ENCODE measurements at places on chromosomes 12 and 14. TPM values are rescaled to one million over a fixed set of nuclear protein-coding genes. Genes with fewer than 3 reads are reported as not detected.

SMIM10L1 gene
- total RNA-seq = 15.9 TPM

- DNase-seq = no peak
Measured at GRCh38 chr12:100422646-100423045, 51.0 kb upstream of the NR1H4 start.

SALL2 gene
- 38.4 TPM for total RNA-seq

RND1 gene
- total RNA-seq = 1.0 TPM

DNA sequence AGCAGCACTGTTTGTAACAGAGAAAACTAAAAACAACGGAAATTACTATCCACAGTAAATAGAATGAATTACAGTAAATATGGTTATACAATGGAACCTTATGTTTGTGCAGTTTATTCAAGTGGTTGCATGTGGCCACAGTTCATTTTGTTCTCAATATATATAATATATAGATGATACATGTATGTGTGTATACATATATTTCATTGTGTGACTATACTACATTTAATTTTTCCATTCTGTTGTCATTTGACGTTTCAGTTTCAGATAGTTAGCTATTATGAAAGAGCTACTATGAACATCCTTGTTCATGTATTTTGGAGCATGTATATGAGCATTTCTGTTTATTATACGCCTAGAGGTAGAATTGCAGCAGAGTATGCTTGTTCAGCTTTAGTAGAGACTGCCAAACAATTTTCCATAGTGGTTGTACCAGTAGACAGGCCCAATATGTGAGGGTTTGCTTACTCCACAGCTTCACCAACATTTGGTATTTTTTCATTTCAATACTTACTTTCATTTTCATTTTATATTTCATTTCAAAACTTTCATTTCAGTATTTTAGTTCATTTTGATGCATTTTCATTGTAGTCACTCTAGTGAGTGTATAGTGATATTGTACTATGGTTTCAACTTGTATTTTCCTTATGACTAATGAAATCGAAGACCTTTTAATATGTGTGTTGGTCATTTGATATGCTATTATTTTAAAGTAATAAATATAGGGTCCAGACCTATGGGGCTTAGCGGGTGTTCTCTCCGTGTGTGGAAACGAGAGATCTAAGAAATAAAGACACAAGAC lies 141.5 kb upstream of the FGD4 start:
- DNase-seq = no peak

DNA sequence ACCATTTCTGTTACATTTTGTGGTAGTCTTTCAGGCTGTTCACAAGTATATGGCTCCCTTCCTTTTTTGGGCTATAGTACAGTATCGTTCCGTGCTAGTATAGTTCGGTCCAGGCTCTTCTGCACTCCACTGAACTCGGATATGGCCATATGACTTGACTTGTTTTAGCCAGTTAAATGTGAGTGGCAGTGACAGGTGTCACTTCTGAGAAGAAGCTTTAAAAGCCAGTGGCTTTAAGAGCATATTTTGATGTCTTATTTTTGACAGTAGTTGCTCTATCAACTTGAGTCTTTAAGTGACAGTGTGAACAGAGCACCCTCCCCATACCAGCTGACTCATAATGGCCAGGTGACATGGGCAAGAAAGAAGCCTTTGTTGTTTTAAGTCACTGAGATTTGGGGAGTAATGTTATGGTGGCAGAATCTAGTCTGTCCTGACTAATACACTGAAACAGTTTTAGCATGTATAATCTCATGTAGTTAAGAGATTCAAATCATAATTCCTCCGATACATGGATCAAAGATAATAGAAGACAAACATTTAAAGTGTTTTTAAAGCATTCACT lies 64.6 kb downstream of the ANO4 start:
- DNase-seq = no peak

PRICKLE1 gene
- total RNA-seq = 15.6 TPM

DNA sequence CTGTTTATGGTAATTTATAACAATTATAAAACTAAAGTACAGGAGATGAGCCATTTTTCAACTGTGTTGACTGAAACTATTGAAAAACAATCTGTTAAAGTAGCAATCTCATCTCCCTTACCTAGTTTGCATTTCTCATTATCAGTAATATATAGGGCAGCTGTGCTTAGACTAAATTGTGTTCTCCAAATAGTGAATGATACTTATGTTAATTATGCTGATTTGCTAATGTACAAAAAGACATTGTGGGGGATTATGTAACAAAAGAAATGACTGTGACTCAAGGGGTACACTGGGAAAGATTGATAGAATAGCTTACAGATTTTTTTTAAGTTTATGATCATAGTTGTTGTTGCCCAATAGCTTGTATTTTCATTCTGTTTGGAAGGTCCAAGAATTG lies 207.7 kb downstream of the FUT8 start:
- no peak for DNase-seq

- no peak for DNase-seq
Measured at GRCh38 chr12:55970775-55971174, 3.1 kb upstream of the RAB5B start.

GRCh38 chr12:25364529-25365339 lies 114.0 kb upstream of the KRAS start:
- no peak for DNase-seq

GRCh38 chr14:75214558-75214957 lies 38.1 kb upstream of the TMED10 start:
- DNase-seq = no peak

DNA sequence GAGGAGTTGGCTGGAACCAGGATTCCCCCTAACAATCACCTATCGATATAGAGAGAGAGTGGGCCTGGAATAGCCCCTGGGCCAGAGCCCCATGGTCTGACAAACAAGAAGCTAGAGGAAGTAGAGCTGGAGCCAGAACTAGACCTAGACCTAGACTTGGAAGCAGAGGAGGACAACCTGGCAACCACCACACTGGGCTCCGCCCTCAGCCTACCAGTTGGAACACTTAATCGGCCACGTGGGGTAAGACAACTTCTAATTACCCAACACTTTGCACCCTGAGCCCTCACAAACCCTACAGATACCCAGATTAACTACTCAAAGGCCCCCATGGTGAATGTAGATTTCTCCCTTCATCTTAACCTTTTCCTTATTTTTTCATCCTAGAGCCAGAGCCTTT lies 4.6 kb upstream of the PA2G4 start:
- DNase-seq = no peak

- no peak for DNase-seq
Measured at GRCh38 chr12:48280572-48280971, 70.1 kb downstream of the ZNF641 start.

BBS10 gene
- total RNA-seq = 6.5 TPM

All from endothelial cell (in vitro differentiated cells).